Coronary artery (tissue), 2 donors: ENCODE measurements at places on chromosomes 2 and 18.

- DNase-seq = no peak
These were observed 300.6 kb downstream of the EIPR1 start for GRCh38 chr2:3076848-3077642.

GRCh38 chr18:46622999-46623398 lies 34.0 kb downstream of the LOXHD1 start:
- DNase-seq = no peak

DNA sequence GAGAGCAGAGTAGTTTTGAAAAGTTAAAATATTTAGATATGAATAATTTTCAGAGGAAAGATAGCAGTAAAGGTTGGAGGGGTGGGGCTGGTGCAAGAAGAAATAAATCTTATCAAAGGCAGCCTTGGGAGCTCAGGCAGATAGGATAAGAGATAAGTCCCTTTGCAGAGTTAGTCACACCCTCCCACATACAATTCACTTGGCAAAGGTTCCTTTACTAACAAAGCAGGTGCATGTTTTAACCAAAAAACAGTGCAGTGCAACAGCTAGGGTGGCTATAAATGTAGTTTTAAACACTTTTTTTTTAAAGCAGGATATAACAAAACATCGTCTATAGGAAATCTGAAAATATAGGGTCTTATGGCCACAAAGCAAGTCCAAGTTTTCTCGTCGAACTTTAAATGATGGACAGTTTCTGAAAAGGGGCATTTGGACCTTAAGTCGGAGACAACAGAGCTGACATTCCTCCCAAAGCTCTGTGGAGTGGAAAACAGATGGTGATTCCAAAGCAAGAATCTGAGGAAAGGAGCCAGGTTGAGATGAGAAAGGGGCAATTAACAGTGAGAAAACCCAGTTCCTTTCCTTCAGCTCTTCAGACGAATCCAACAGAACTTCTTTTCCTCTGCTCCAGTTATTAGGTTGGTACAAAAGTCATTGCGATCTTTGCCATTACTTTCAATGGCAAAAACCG lies 53.0 kb downstream of the EPHA4 start:
- no peak for DNase-seq

DNA sequence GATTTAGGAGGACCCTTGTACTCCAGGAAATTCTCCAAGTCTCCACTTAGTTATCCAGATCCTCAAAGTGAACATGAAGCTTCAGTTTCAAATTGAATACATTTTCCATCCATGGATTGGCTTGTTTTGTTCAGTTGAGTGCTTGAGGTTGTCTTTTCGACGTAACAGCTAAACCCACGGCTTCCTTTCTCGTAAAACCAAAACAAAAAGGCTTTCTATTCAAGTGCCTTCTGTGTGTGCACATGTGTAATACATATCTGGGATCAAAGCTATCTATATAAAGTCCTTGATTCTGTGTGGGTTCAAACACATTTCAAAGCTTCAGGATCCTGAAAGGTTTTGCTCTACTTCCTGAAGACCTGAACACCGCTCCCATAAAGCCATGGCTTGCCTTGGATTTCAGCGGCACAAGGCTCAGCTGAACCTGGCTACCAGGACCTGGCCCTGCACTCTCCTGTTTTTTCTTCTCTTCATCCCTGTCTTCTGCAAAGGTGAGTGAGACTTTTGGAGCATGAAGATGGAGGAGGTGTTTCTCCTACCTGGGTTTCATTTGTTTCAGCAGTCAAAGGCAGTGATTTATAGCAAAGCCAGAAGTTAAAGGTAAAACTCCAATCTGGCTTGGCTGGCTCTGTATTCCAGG lies at the start of gene CTLA4:
Gene CTLA4, plus strand, starts transcription at position 211 of the 640 bp plus-strand sequence. Its CDS starts 172 bp downstream, at position 383.
- DNase-seq = no peak
